ENCODE measurements at places on chromosomes 1 and 21. TPM values are rescaled to one million over a fixed set of nuclear protein-coding genes. Genes with fewer than 3 reads are reported as not detected.
A peak's percentile ranks its signal among the peaks of the same experiment; 100 is the strongest.

- DNase-seq, result no peak
These were observed 49.2 kb upstream of the LMO4 start for GRCh38 chr1:87279536-87279875.

The KCND3 gene
- total RNA-seq, result 0.03 TPM

- DNase-seq, result no peak
These were observed 57.3 kb upstream of the ZNF648 start for GRCh38 chr1:182118851-182119250.

GRCh38 chr1:44584167-44584566 lies 90.1 kb downstream of the TMEM53 start:
- DNase-seq, result no peak

- peak; percentile 37 for DNase-seq
These were observed 26.4 kb downstream of the CAPN2 start for GRCh38 chr1:223738465-223739365.

GRCh38 chr1:87122243-87122642 lies 206.4 kb upstream of the LMO4 start:
- no peak for DNase-seq

DNA sequence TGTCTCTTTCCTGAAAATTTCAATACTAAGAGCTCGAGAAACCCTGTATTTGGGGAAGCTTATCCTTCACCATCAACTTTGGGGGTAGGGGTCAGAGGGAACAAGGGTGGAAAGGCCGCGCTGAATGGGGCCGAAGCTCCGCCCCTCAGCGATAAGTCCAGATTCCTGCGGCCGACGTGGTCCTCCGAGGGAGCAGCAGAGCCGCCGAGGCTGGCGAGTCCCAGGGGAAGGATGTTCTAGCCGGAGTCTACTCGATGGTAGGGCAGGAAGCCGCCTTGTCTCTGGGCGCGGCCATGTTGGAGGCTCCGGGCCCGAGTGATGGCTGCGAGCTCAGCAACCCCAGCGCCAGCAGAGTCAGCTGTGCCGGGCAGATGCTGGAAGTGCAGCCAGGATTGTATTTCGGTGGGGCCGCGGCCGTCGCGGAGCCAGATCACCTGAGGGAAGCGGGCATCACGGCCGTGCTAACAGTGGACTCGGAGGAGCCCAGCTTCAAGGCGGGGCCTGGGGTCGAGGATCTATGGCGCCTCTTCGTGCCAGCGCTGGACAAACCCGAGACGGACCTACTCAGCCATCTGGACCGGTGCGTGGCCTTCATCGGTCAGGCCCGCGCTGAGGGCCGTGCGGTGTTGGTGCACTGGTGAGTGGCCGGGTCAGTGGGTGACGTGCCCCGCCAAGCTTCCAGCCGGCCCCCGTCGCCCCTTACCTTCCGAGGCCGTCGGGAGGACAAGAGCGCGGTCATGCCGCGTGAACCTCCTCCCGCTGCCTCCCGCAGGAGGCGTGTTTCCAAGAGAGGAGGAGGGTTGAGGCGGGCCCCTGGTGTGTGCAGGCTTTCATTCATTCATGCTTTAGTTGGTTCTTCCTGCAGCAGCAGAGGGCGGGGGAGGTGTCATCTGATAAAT lies at the start of gene DUSP12:
DUSP12 (plus strand) TSS at position 278 of the 899 bp plus-strand sequence; CDS start at position 294, 16 bp downstream.
- peak; percentile 96 for DNase-seq

The PADI4 gene
- not detected for total RNA-seq

- no peak for DNase-seq
These were observed at the start of gene TBX15 for GRCh38 chr1:118988186-118989005. Gene TBX15, minus strand, starts transcription at chr1:118988343. Its CDS starts 548 bp downstream, at chr1:118987795.

The PMVK gene
- 11.3 TPM for total RNA-seq

GRCh38 chr1:14037101-14037847 lies 337.3 kb downstream of the PRDM2 start:
- no peak for DNase-seq

Data from myocyte (in vitro differentiated cells).